ENCODE measurements at places on chromosomes 6 and 20.
A peak's percentile ranks its signal among the peaks of the same experiment; 100 is the strongest.

DNA sequence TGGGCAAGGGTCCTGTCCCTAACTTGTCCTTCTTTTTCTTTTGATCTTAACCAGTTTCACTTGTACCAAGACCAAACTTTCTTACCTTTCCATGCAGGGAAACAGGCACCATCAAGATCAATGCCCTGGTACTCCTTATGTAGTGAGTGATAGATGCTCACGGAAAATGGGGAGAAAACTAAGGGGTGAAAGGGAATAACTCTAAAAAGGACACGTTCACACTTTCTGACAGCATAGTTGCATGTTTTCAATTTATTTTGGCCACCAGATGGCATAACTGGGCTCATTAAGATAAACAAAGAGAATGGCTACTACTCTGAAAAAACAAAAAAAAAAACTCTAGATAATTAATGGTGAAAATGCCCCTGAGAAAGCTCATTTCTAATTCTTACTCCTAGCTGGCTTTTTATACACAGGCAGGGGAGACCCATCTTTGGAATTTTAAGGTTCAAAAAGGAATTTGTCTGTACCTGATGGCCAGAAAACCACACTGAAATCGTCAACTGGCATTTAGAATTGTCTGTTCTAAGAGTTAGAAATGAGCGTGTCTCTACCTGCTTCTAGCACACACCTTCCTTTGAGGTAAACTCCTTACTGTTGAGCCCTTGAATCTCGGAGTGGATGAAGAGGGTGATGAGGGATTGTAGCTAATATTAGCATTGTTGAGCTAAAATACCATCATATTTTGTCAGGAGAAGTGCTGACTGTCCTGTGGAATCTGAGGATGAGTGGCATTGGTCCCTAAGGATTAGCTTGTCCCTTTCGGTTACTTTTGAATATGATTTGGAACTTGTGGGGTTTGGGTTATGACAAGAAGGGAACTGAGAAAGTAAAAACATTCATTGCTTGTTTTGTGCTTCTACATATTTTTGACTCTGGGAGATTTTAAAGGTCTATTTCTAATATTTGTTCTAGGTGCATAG lies 62.2 kb upstream of the DDR1 start:
- DNase-seq: no peak

GRCh38 chr6:80336911-80337310 lies 230.4 kb downstream of the BCKDHB start:
- no peak for DNase-seq

GRCh38 chr6:159461266-159461665 lies 231.8 kb downstream of the SOD2 start:
- DNase-seq: no peak

DNA sequence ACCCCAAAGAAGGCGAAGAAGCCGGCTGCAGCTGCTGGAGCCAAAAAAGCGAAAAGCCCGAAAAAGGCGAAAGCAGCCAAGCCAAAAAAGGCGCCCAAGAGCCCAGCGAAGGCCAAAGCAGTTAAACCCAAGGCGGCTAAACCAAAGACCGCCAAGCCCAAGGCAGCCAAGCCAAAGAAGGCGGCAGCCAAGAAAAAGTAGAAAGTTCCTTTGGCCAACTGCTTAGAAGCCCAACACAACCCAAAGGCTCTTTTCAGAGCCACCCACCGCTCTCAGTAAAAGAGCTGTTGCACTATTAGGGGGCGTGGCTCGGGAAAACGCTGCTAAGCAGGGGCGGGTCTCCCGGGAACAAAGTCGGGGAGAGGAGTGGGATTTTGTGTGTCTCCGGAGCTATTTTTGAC lies 69.6 kb downstream of the HFE start:
- DNase-seq: no peak

GRCh38 chr6:39706819-39707335 lies 18.3 kb downstream of the KIF6 start:
- no peak for DNase-seq

DNA sequence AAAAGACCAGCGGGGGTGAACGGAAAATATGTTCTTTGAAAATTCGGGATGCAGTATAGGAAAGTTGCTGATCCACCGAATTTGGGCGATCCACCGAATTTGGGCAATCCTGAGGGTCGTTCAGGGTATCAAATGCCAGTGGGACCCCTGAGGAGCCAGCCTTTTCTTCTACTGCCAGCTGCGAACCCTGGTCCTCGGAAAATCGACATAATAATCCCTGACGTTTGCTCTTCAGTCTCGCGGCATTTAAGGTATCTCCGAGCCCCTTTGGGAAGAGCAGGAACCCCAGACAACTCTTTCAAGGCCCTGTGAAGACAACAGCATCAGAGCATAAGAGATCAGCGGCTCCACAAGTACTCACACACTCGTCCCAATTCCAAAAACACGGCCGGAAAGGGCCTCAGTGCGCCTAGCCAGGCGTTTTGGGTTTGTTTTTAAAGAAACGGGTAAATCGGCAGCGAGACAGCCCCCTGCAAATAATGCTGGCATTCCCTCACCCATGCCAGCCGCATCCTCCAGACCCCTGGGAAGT lies 1.0 kb downstream of the SIM1 start:
- DNase-seq: no peak

GRCh38 chr20:47785854-47786764 lies 828 bp upstream of the SULF2 start:
- peak; percentile 20 for DNase-seq

DNA sequence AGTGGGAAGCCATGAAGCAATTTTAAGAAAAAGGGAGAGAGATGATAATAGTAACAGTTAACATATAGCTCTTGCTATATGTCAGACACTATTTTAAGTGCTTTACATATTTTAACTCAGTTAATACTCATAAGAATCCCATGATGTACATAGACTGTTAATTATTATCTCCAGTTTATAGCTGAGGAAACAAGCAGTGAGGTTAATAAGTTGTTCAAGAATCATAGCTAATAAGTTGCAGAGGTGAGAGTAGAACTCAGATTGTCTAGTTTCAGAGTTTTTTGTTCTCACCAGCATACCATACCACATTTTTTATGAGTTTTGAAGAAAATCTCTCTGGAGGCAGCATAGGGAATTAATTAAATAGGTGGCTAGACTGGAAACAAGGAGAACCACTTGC lies 144.6 kb upstream of the MMS22L start:
- DNase-seq: no peak
